ENCODE measurements at places on chromosomes 6 and 20.

GRCh38 chr20:63217706-63218105, 1.8 kb upstream of the YTHDF1 start:
- no peak for DNase-seq

- DNase-seq, result no peak
These were observed 26.5 kb upstream of the RNF24 start for GRCh38 chr20:4041748-4042411.

DNA sequence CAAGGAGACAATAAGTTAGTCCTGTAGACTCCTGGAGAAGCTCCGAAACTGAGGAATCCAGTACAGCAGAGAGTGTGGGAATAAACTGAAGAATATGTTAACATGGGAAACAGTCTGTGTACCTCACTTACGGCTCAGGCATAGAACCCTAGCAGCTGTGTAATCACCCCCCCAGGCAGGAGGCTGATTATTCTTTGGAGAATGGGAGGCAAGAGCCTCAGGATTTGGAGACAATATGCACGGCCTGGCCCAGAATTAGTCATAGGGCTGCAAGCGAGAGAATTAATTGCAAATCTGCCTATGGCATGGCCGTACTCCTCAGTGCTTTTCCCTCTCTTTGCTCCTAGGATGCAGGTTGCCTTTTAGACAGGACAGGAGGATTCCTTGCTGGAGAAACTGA, 27.5 kb upstream of the FYN start:
- DNase-seq, result no peak

DNA sequence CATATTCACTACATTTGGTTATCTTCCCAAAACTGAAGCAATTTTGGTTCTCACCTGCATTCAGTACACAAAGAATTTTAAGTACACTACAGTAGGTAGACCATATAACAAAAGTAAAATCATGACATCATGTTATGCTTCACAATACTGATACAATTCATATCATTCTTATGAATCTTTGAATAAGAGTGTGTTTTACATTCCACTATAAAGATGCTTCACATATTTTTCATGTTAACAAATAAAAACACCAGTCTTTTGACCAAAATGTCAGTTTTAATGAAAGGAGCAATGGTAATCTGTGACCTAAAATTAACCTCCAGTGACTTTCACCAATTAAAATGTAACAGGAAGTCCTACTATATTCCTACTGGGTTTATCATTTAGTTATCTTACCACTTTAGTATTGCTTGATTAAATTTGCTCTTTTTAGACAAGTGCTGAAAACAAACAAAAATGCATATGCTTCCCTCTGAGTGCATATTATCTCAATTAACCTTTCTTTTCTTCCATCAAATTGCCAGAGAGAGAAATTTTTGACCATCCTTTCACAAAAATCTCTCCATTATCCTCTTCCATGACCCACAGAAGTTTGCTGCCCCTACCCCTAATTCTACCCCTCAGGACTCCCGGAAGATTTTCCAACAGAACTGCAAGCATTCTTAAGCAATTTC, 49.3 kb downstream of the PHIP start:
- no peak for DNase-seq

DNA sequence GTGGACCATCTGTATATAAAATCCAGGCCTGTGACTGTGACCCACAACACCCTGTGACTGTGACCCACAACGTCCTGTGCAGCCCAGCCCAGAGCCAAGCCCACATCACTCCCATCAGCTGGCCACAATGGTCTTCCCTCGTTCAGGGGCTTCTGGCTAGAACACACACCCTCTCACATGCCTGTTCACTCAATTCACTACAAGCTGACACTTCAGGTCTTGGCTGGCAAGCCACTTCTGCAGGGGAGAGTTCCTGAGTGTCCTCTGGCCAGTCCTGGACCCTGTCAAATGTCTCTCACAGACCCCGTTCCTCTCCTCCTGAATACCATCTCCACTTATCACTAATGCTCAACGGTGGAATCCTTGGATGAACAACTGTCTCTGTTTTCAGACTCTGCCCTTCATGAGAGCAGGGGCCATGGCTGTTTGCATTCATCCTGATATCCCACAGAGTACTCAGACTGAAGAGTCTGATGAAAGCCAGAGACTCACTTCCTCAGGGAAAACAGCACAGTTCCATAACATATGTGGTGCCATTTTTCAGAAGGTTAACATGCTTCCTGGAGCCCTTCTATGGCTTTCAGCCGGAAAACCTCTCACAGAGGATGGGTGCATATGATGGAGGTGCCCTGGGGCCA, 56.0 kb downstream of the MYH7B start:
- no peak for DNase-seq

GRCh38 chr6:160581406-160581805, 82.7 kb downstream of the LPA start:
- no peak for DNase-seq

DNA sequence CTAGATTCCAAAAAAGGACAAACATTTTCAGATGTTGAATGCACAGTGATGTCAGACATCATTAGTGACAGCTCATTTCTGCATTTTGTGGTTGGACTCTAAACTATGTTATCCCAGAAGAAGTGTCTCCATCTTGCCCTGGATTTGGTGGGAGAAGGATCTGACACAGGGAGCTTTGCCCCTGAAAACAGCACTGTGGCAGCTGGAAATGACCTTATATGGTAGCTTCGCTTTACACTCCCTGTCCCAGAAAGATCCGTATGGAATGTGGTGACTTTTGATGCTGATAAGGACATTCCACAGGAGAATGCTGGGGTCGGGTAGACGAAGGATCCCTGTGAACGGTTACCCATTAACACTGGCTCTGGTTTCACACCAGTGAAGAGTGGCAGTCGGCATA, 87.2 kb upstream of the EDN1 start:
- DNase-seq, result no peak

- no peak for DNase-seq
These were observed 50.3 kb downstream of the DEK start for GRCh38 chr6:18214003-18214402.

DNA sequence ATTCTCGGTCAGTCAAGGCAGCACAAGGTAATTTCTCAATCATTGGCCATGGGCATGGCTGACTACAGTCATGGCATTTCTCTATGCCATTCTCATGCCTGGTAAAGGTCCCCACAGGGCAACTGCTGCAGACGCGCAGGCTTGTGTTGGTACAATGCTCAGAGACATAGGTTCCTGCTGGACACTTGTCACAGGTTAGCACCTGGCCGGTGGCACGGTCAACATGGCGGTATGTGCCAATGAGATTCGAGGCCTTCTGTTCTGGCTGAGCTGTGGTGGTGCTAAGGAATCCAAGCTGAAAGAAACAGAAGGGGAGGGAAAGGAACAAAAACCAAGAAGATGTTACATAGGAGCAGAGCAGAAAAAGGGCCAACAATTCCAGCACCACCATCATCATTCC, 23.4 kb downstream of the TNFRSF21 start:
- no peak for DNase-seq

GRCh38 chr20:1336699-1337367, 7.9 kb upstream of the SDCBP2 start:
- peak; percentile 49 for DNase-seq
